ENCODE measurements at places on chromosomes 5 and 9.

GRCh38 chr5:141493500-141494422 lies 4.9 kb downstream of the PCDHGC5 start:
- no peak for DNase-seq

- no peak for DNase-seq
Observed at GRCh38 chr9:15206903-15207696, 99.9 kb downstream of the TTC39B start.

DNA sequence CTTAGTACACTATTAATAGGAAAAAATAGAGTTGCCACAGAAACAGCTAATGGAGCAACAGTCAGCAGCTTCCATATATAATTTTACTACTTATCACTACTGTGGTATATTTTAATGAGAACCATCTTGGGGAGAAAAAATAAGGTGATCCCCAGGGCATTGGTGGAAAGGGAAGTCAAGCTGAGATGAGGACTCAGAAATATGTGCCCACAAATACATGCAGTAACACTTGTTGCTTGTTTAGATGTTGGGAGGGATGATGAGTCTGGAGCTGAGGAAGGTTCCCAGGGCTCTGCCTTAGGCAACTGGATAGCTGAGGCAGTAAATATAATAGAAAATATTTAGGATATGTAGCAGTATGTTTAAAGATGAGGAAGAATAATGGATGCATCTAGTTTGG lies 280.1 kb upstream of the PDE4D start:
- no peak for DNase-seq

DNA sequence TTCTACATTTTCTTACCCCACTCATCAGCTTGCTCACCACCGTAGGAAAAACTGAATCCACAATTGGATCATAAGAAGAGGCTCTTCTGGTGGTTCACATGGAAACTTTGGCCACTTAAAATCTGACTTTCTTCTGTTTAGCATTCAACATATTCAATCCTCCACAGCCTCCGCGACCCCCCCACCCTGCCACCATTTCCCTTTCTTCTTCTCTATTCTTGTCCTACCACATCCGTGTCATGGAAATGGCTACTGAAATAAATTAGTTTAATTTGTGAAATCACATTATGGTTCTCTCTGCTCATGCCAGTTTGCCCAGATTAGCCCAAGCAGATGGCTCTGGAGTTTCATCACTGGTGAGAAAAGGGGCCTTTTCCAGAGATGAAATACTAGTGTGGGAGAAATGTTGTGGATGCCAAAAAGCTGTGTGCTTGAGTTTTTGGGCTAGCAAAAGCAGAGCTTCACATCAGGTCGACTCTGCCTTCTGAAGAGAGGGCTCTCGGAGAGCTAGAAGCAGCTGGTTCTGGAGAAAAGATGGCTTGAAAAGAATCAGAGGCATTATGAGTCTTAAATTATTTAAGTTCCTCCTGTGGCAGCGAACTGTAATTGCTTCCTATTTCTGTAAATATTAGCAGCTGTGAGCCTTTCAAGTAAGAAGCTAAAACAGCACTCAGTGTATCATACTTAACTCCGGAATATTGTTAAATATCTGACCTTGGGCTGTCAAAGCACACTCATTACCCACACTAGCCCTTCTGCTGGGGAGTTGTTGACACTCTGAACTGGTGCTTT lies 107.1 kb downstream of the MAT2B start:
- no peak for DNase-seq

DNA sequence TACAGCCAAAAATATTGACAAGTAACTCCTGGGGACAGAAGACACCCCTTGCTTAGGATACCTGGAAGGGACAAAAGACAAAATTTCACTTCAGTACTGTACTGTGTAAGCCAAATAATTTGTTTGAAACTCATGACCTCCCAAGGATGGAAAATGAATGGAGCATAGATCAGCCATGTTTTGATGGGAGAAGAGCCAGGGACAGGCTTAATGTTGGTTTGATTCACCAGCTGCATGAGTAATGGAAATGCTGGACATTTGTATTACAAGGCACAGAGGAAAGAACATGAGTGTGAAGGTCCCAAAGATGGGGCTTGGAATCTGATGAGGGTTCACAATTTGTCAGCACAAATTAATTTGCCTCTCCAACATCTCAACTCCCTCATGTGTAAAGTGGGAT lies 122.8 kb downstream of the ENC1 start:
- DNase-seq = no peak

- no peak for DNase-seq
Observed at GRCh38 chr5:91031402-91031752, 351.7 kb downstream of the ARRDC3 start.

GRCh38 chr9:10282084-10282483 lies 330.7 kb downstream of the PTPRD start:
- no peak for DNase-seq

Data from memory B cell (primary cell).